ENCODE measurements at places on chromosomes 5 and 9. TPM values are rescaled to one million over a fixed set of nuclear protein-coding genes. Genes with fewer than 3 reads are reported as not detected.

GRCh38 chr5:163841-164240 is 27.5 kb upstream of the LRRC14B start:
- DNase-seq: no peak
- H3K4me1 ChIP-seq: no peaks in the 10 kb centered on the region
- no peaks in the 10 kb centered on the region for H3K27me3 ChIP-seq
- no peak overlapping the region for H3K27ac ChIP-seq
- no peaks in the 10 kb centered on the region for H3K36me3 ChIP-seq

GRCh38 chr5:54837093-54837492 is 148.3 kb downstream of the ESM1 start:
- DNase-seq: no peak
- H3K4me3 ChIP-seq: no peak overlapping the region
- no peaks in the 10 kb centered on the region for H3K27me3 ChIP-seq

- H3K27me3 ChIP-seq: no peaks in the 10 kb centered on the region
- H3K36me3 ChIP-seq: no peaks in the 10 kb centered on the region
- peak overlapping the region; percentile 76 for H3K4me3 ChIP-seq
- H3K4me1 ChIP-seq: peaks cover 15% of the 10 kb centered on the region
These were observed 378 bp downstream of the DROSHA start for GRCh38 chr5:31531543-31531887.

- H3K36me3 ChIP-seq: no peaks in the 10 kb centered on the region
- no peak for DNase-seq
- no peaks in the 10 kb centered on the region for H3K27me3 ChIP-seq
- H3K27ac ChIP-seq: no peak overlapping the region
- H3K4me3 ChIP-seq: no peak overlapping the region
- H3K4me1 ChIP-seq: no peaks in the 10 kb centered on the region
These were observed 31.8 kb downstream of the EGFLAM start for GRCh38 chr5:38290028-38290653.

Gene CDO1
- 50.3 TPM for total RNA-seq

Gene BTNL8
- 1.2 TPM for total RNA-seq

Gene ARSI
- 0.67 TPM for total RNA-seq

Gene C9
- not detected for total RNA-seq
